Amniotic stem cell (primary cell): ENCODE measurements at places on chromosomes 13 and 19.
A peak's percentile ranks its signal among the peaks of the same experiment; 100 is the strongest.

DNA sequence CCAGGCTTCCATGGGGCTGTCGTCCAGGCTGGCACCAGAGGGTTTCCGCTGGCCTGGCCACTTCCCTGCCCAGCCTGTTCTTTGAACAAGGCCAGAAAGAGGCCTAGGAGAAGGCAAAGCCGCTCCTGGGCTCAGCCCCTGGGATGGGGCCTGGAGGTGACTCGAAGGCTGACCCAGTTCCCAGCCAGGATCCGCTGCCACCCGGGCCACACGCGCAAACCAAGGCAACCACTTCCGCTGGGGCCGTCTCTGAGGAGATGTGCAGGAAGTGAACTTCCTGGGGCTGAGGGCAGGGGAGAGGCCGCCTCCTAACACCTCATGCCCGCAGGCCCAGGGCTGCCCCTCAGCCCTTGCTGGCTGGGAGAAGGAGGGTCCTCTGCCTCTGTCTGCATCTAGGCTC is 15.2 kb downstream of the PLEKHF1 start:
- DNase-seq = no peak

- DNase-seq = no peak
Measured at GRCh38 chr13:109781384-109782065, 4.9 kb downstream of the IRS2 start.

DNA sequence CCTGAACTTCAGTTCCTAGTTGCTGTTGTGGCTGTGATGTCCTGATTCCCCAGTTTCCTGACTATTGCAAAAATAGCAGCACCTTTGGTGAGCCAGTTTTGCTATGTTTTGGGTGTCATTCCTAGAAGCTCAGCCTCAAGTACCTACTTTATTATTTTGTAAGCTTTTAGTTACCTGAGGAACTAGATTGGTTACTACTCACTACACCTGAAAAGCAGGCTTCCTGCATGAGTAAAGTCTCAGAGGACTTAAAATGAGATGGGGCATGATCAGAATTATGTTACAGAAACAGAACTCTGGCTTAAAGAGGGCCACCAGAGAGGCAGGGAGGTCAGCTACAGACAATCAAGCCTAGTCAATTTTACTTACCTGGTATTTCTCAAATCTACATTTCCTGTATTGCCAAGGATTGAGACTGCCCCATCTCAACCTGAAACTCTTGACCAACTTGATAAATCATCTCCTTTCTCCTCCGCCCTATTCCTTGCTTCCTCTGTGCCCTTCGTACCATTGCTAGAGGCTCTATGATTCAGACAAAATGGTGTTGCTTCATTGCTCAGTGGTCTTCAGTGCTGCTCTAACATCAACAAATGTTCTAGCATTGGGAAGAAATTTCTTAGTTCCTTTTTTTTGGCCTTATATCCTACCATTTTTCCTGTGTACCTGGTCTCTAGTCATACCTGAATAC is 58.9 kb downstream of the RAP2A start:
- DNase-seq = no peak

GRCh38 chr19:6590258-6590826 is 608 bp downstream of the CD70 start:
- DNase-seq = no peak

DNA sequence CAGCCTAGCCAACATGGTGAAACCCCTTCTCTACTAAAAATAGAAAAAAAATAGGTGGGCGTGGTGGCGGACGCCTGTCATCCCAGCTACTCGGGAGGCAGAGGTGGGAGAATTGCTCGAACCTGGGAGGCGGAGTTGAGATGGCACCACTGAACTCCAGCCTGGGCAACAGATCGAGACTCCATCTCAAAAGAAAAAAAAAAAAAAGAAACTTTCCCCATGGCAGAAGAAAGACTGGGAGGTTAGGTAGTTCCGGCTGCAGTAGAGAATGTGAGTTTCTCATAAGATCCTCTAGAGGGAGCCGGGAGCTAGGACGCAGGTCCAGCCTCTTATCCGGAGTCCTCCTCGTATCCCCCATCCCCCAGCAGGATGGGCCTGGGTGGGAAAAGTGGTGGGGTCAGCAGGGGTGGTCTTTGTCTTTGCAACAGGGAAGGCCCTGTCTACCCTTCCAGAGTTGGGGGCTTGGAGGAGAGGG is 13.2 kb upstream of the CREB3L3 start:
- DNase-seq = peak; percentile 33

- DNase-seq = no peak
Measured at GRCh38 chr19:48613852-48614435, 932 bp downstream of the FAM83E start.

GRCh38 chr13:107461751-107462150 is 753.6 kb downstream of the LIG4 start:
- no peak for DNase-seq
